ENCODE measurements at places on chromosomes 2 and 18.
A peak's percentile ranks its signal among the peaks of the same experiment; 100 is the strongest.

DNA sequence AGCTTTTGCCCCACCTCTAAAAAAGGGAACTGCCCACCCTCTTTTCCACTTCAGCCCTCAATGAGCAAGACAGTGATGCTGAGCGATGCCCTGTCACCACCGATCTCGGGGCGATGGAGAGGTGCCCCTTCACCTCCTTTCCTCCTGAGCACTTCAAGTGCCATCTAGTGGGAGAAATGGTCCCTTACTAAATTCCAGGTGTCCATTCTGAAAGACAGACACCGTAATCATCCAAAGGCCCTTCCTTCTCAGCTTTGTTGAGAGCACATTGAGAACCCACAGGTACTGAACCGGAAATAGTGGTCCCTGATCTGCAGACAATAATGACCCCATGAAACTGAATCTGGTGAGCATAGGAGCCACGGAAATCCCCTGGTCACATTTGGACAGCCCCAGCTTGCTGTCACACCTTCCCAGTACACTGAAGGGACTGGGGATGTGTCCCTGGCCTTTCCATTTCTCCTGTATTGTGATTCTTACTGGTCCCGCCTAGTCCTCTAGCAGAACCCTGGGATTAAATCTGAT is 38.5 kb downstream of the KCTD18 start:
- H3K27me3 ChIP-seq = peaks cover 2% of the 10 kb centered on the region
- H3K4me1 ChIP-seq = peaks cover 36% of the 10 kb centered on the region
- H3K36me3 ChIP-seq = peaks cover 56% of the 10 kb centered on the region
- H3K4me3 ChIP-seq = no peak overlapping the region

GRCh38 chr18:46705521-46705920 is 48.5 kb upstream of the LOXHD1 start:
- no peak overlapping the region for H3K4me3 ChIP-seq
- no peak overlapping the region for H3K27ac ChIP-seq
- DNase-seq = no peak
- no peaks in the 10 kb centered on the region for H3K36me3 ChIP-seq

DNA sequence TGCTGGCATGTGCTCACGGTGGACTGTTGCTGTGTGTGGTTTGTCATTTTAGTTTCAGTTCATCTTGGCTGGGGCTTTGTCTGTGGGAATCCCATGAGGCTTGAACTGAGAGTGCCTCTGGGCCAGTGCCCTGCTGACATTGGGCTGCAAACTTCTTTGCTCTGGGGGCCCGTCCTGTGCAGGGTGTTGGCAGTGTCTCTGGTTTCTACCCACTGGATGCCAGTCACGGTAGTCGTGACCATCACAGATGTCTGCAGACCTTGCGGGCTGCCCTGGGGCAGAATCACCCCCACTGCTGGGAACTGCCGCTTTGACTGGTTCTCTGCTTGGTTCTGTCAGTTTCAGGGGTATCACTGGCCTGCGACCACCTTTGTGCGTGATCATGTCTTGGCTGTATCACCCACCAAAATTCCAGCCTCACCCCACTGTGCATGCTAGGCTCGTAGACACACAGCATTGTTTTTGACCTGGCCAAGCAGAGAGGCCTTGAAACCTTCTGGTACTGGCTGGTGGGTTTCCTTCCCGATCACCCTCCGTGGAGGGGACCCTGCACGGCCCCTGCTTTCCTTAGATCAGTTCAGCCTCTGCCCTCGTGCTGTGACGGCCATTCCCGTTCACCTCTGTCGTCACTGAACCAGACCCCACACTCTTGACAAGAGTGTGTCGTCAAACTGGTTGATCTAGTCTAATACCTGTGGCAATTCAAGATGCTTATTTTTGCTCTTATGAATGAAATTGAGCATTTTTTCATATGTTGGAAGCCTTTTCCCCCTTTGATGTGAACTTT is 57.6 kb downstream of the KCNG2 start:
- no peak overlapping the region for H3K4me3 ChIP-seq
- H3K36me3 ChIP-seq = peaks cover 6% of the 10 kb centered on the region
- peaks cover 13% of the 10 kb centered on the region for H3K27me3 ChIP-seq
- DNase-seq = no peak
- H3K4me1 ChIP-seq = peaks cover 6% of the 10 kb centered on the region
- no peak overlapping the region for H3K27ac ChIP-seq

DNA sequence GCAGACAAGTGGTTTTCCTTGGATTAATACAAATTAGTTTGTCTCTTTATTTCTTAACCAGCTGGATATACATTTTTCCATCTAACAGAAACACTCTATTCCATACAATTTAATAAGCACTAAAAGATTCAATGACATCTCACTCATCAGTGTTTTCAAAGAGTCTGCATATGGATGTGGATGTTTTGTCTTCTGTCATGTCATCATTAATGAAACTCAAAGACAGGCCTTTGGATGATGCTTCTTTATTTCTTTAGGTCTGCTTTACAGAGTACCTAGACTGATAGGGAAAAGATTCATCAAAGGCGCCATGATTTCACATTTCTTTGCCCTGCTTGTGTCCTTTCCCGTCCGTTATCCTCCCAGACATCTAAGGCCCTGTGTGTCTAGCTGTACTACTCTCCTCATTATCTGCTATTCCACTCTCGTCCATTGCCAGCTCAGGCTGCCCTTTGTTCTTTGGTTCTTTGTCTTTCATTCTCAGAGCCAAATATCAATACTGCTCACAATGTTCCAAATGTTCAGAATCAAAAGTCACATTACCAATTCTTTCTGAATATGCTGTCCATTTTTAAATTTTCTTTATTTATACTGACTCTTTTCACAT is 232.3 kb upstream of the CHAC2 start:
- H3K27ac ChIP-seq = no peak overlapping the region
- no peaks in the 10 kb centered on the region for H3K4me1 ChIP-seq
- no peak overlapping the region for H3K4me3 ChIP-seq
- peaks cover 7% of the 10 kb centered on the region for H3K27me3 ChIP-seq
- no peaks in the 10 kb centered on the region for H3K36me3 ChIP-seq

- no peaks in the 10 kb centered on the region for H3K4me1 ChIP-seq
- H3K27me3 ChIP-seq = no peaks in the 10 kb centered on the region
- H3K36me3 ChIP-seq = peaks cover 50% of the 10 kb centered on the region
- H3K4me3 ChIP-seq = no peak overlapping the region
- H3K27ac ChIP-seq = no peak overlapping the region
These were observed 15.3 kb upstream of the PRLH start for GRCh38 chr2:237551071-237551574.

DNA sequence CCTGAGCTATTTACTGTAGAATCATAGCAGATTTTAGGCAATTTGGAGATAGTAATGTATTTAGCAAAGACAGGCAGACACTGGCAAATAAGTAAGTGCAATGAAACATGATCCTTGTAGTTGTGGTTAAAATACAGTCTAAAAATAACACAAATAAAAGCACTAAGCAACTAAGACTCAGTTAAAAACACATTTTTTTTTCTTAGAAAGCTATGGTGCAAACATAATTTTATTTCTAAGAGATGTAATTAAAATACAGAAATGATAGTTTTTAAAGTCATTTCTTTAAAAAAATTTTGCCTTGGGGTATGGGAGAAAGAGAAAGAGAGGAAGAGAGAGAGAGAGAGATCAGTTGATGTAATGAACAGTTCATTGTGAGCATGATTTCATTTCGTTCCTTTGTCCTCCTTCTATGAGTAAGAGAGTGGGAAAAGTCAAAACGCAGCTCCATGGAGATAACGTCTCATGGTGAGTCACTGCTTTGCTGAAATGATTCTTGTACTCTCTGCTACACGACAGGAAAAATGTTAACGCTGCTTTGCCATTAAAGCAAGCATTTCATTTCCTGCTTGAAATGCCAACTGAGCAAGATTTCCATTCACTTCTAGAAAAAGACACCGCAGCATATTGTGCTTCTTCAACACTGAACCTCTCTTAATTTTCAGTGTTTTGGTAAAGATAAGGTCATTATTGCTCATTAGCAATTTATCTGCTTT is 61.3 kb upstream of the PGAP1 start:
- H3K4me3 ChIP-seq = peak overlapping the region; percentile 83
- peaks cover 41% of the 10 kb centered on the region for H3K4me1 ChIP-seq
- no peaks in the 10 kb centered on the region for H3K36me3 ChIP-seq
- no peaks in the 10 kb centered on the region for H3K27me3 ChIP-seq
- DNase-seq = peak; percentile 97

GRCh38 chr2:10465910-10466309 is 17.8 kb upstream of the ODC1 start:
- peaks cover 13% of the 10 kb centered on the region for H3K27me3 ChIP-seq
- no peak overlapping the region for H3K27ac ChIP-seq
- no peak for DNase-seq
- H3K4me1 ChIP-seq = no peaks in the 10 kb centered on the region
- no peaks in the 10 kb centered on the region for H3K36me3 ChIP-seq

DNA sequence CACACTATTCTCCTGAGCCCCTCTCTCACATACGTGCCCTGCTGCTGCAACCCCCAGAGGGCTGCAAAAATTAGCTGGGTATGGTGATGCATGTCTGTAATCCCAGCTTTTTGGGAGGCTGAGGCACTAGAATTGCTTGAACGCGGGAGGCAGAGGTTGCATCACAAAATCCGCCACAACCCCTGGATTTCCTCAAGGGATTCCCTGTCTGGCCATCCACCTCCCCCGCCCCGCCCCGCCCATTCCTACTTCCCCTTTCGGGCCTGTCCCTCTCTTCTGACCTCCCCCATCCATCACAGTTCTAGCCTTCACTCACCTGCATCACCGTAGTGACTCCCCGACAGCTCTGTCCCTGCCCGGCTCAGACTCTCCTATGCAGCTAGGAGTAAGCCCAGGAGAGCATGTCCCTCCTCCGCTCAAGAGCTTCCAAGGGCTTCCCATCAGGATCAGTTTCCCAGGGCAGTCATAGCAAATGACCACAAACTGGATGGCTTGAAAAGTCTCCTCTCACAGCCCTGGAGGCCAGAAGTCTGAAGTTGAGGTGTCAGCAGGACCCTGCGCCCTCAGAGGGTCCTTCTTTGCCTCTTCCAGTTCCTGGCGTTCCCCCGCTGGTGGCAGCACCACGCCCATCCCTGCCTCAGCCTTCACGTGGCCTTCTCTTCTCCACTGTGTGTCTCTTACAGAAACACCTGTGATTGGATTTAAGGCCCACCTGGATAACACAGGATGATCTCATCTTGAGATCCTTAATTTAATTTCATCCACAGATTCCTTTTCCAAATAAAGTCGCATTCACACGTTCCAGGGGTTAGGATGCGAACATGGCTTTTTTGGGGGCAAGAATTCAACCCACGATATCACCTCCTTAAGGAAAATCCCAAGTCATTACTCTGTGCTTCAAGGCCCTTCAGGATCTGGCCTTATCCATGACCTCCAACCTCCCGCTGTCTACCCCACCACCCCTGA is 58.5 kb downstream of the HS1BP3 start:
- DNase-seq = no peak
- peaks cover 83% of the 10 kb centered on the region for H3K4me1 ChIP-seq
- H3K27ac ChIP-seq = peak overlapping the region; percentile 94
- no peak overlapping the region for H3K4me3 ChIP-seq
- H3K36me3 ChIP-seq = no peaks in the 10 kb centered on the region

GRCh38 chr2:106334802-106335201 is 133.4 kb downstream of the RGPD3 start:
- no peak overlapping the region for H3K27ac ChIP-seq
- no peak for DNase-seq
- no peaks in the 10 kb centered on the region for H3K27me3 ChIP-seq
- H3K4me3 ChIP-seq = no peak overlapping the region
- no peaks in the 10 kb centered on the region for H3K4me1 ChIP-seq

- DNase-seq = no peak
- no peaks in the 10 kb centered on the region for H3K36me3 ChIP-seq
- H3K4me3 ChIP-seq = no peak overlapping the region
- no peak overlapping the region for H3K27ac ChIP-seq
- peaks cover 8% of the 10 kb centered on the region for H3K27me3 ChIP-seq
These were observed 7.9 kb downstream of the CROCC2 start for GRCh38 chr2:240913810-240914644.

- H3K27ac ChIP-seq = no peak overlapping the region
- H3K27me3 ChIP-seq = no peaks in the 10 kb centered on the region
- no peaks in the 10 kb centered on the region for H3K36me3 ChIP-seq
- no peak for DNase-seq
These were observed 226.4 kb upstream of the CXCR4 start for GRCh38 chr2:136344339-136344738.

- H3K27ac ChIP-seq = no peak overlapping the region
- H3K36me3 ChIP-seq = no peaks in the 10 kb centered on the region
- no peaks in the 10 kb centered on the region for H3K4me1 ChIP-seq
- H3K27me3 ChIP-seq = peaks cover 6% of the 10 kb centered on the region
- no peak for DNase-seq
These were observed 41.6 kb downstream of the DHRS9 start for GRCh38 chr2:169110916-169111315.

GRCh38 chr18:67954594-67954993 is 438.1 kb upstream of the DSEL start:
- no peak overlapping the region for H3K4me3 ChIP-seq
- H3K27me3 ChIP-seq = peaks cover 3% of the 10 kb centered on the region
- peaks cover 32% of the 10 kb centered on the region for H3K4me1 ChIP-seq
- H3K36me3 ChIP-seq = no peaks in the 10 kb centered on the region
- H3K27ac ChIP-seq = no peak overlapping the region

GRCh38 chr2:62112179-62112578 is 83.7 kb upstream of the B3GNT2 start:
- no peak overlapping the region for H3K27ac ChIP-seq
- no peaks in the 10 kb centered on the region for H3K27me3 ChIP-seq
- H3K4me3 ChIP-seq = no peak overlapping the region
- no peaks in the 10 kb centered on the region for H3K36me3 ChIP-seq

GRCh38 chr2:83587309-83587708 is 871.8 kb downstream of the SUCLG1 start:
- no peak overlapping the region for H3K27ac ChIP-seq
- no peak for DNase-seq
- no peaks in the 10 kb centered on the region for H3K27me3 ChIP-seq

- no peaks in the 10 kb centered on the region for H3K36me3 ChIP-seq
- H3K27ac ChIP-seq = no peak overlapping the region
- H3K4me3 ChIP-seq = no peak overlapping the region
- no peaks in the 10 kb centered on the region for H3K27me3 ChIP-seq
- DNase-seq = no peak
These were observed 770.0 kb upstream of the ZEB2 start for GRCh38 chr2:145289946-145290345.

DNA sequence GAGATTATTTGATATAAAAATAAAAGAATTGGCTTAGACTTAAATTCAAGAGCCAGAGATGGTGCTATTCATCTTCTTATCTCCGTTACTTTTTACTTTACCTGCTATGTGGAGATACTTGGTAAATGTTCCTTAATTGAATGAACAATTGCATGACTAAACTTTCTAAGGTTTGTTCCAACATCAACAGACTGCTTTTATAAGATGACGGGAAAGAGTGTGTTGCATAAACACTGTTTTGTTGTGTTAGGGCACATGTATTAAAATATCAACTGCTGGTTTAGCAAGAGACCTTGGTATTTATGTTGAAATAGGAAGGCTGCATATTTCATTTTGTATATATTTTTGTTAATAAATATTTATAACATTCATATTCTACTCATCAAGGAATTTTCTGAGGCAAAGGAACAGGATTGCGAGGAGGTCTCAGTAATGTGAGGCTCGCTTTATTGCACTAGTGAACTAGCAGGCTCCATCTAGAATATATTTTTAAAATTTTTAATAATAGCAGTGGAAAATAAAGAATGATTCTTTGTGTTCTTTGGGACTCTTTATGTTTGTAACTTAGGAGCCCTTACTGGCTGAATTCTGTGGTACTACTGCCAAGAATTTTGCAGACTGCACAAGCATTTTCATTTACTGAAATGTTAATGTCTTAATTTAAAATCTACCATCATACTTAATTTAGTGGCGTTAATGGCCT is 10.7 kb upstream of the NFE2L2 start:
- peak; percentile 53 for DNase-seq
- peaks cover 34% of the 10 kb centered on the region for H3K4me1 ChIP-seq
- H3K27me3 ChIP-seq = no peaks in the 10 kb centered on the region
- no peaks in the 10 kb centered on the region for H3K36me3 ChIP-seq

- no peak for DNase-seq
- no peak overlapping the region for H3K4me3 ChIP-seq
- H3K27me3 ChIP-seq = peaks cover 24% of the 10 kb centered on the region
- H3K4me1 ChIP-seq = no peaks in the 10 kb centered on the region
These were observed 127.4 kb downstream of the CACNB4 start for GRCh38 chr2:151971301-151972051.

All from HFFc6 (cell line).